ENCODE measurements at places on chromosomes 5 and 9.
A peak's percentile ranks its signal among the peaks of the same experiment; 100 is the strongest.

GRCh38 chr9:16191691-16192402 is 639.0 kb downstream of the CCDC171 start:
- no peak overlapping the region for H3K4me3 ChIP-seq
- H3K27ac ChIP-seq = no peak overlapping the region
- peaks cover 6% of the 10 kb centered on the region for H3K4me1 ChIP-seq
- H3K27me3 ChIP-seq = no peaks in the 10 kb centered on the region
- H3K36me3 ChIP-seq = no peaks in the 10 kb centered on the region
- peak; percentile 85 for DNase-seq

DNA sequence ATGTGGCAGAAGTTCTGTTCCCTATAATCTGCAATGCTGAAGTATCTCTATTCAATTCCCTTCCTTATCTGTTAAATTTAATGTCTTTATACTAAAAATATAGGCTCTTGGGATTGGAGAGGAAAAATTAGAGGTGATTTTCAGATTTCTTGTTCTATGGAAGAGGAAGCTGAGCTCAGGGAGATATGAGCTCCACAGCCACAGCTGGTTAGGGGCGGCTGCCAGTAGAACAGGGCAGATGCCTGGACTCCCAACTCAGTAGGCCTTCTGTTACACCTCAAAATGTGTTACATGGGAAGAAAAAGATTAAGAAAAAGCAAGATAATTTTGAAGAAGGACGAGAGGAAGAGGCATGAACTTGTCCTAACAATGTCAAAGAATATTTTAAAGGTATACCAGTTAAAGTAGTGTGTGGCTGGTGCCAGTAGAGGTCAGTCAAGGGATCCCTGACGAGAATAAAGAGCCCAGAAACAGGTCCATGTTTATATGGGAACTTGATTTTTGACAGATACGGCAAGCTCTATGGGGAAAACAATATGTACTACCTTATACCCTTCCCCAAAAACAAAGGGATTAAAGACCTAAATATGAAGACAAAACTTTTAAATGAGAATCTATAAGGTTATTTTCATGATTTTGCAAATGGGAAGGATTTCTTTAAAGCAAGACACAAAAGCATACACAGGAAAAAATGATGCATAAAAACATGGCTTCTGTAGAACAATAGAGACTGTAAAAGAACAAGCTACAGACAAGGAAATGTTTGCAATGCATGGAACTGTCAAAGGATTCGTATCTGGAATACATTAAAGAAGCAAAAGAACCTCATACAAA is 28.7 kb downstream of the DNAJC21 start:
- no peaks in the 10 kb centered on the region for H3K27me3 ChIP-seq
- no peaks in the 10 kb centered on the region for H3K4me1 ChIP-seq
- no peak overlapping the region for H3K4me3 ChIP-seq
- peak overlapping the region; percentile 40 for H3K27ac ChIP-seq
- no peak for DNase-seq
- peaks cover 16% of the 10 kb centered on the region for H3K36me3 ChIP-seq

GRCh38 chr5:173664154-173664526 is 47.7 kb upstream of the BOD1 start:
- no peak overlapping the region for H3K27ac ChIP-seq
- H3K4me3 ChIP-seq = no peak overlapping the region
- no peaks in the 10 kb centered on the region for H3K36me3 ChIP-seq
- H3K27me3 ChIP-seq = no peaks in the 10 kb centered on the region

- no peaks in the 10 kb centered on the region for H3K4me1 ChIP-seq
- no peak overlapping the region for H3K4me3 ChIP-seq
- no peak overlapping the region for H3K27ac ChIP-seq
- DNase-seq = no peak
- no peaks in the 10 kb centered on the region for H3K27me3 ChIP-seq
Observed at GRCh38 chr9:86867804-86868313, 79.4 kb downstream of the GAS1 start.

GRCh38 chr9:75824816-75825568 is 65.5 kb upstream of the PCSK5 start:
- H3K4me3 ChIP-seq = no peak overlapping the region
- no peaks in the 10 kb centered on the region for H3K27me3 ChIP-seq
- no peak for DNase-seq
- no peaks in the 10 kb centered on the region for H3K4me1 ChIP-seq

DNA sequence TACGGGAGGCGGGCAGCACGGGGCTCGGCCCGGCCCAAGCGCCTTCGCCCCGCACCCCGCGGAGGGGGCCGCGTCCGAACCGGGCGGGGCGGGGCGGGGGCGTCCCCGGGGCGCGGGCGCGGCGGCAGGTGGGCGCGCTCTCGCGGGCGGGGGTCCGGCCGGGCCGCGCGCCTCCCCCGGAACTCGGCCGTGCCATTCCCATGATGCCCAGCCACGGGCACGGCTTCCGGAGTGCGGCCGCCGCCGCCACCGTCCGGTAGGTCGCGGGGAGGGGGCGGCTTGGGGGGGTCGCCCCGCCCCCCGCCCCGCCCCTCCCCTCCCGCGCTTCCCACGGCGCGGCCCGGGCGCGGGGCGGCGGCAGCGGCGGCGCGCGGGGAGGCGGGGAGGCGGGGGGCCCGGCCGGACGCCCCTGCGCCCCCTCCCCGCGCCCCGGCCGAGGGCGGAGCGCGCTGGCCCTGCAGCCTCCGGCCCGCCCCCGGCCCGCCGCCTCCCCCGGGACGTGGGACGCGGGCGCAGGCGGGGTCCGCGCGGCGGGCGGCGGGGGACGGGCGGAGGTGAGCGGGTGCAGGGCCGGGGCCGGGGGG is at the start of gene PPP1R26:
Gene PPP1R26 (plus strand): TSS at position 314 of the 584 bp plus-strand sequence. CDS start 4,729 bp downstream, outside the sequence.
- peaks cover 7% of the 10 kb centered on the region for H3K36me3 ChIP-seq
- peak within 1 kb of the TSS; percentile 75 for H3K4me3 ChIP-seq
- H3K4me1 ChIP-seq = no peaks in the 10 kb centered on the region
- H3K27me3 ChIP-seq = no peaks in the 10 kb centered on the region
- H3K27ac ChIP-seq = peak within 1 kb of the TSS; percentile 87
- DNase-seq = no peak

DNA sequence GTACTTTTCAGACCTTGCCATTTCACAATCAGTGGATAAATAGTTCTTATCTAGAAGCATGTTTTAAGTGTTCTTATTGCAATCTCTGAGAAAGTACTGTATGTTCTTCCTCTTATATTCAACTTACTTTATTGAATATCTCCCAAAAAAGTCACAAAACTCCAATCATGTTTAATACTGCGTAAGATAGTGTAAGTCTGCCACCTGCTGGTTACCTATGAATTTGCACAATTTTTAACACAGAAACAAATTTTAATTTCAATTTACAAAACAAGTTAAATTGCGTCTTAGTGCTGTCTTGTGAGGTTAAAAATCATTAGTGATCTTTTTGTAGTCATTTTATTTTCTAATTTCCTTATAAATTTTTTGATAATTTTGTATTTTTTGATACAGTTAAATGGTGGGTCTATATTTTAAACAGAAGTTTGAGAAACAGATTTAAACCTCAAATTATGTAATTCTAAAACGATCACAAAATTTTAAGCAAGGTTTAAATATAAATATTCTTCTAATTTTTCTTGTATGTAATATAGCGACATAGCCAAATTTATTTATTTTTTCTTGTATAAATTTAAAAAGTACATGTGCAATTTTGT is 115.8 kb downstream of the EMB start:
- H3K4me3 ChIP-seq = no peak overlapping the region
- H3K27me3 ChIP-seq = no peaks in the 10 kb centered on the region
- no peaks in the 10 kb centered on the region for H3K36me3 ChIP-seq
- H3K27ac ChIP-seq = no peak overlapping the region

All from right atrium auricular region (tissue), 2 donors.